ENCODE measurements at places on chromosomes 13 and 19. TPM values are rescaled to one million over a fixed set of nuclear protein-coding genes. Genes with fewer than 3 reads are reported as not detected.

GRCh38 chr19:1933244-1933643 is 7.7 kb upstream of the CSNK1G2 start:
- H3K4me3 ChIP-seq: no peak overlapping the region
- H3K27me3 ChIP-seq: no peaks in the 10 kb centered on the region
- no peaks in the 10 kb centered on the region for H3K36me3 ChIP-seq
- H3K27ac ChIP-seq: no peak overlapping the region
- peaks cover 21% of the 10 kb centered on the region for H3K4me1 ChIP-seq
- no peak for DNase-seq

GRCh38 chr13:26133286-26133685 is 81.5 kb upstream of the SHISA2 start:
- no peak for DNase-seq
- H3K27me3 ChIP-seq: no peaks in the 10 kb centered on the region
- no peaks in the 10 kb centered on the region for H3K36me3 ChIP-seq
- H3K27ac ChIP-seq: no peak overlapping the region
- H3K4me1 ChIP-seq: no peaks in the 10 kb centered on the region
- H3K4me3 ChIP-seq: no peak overlapping the region

DNA sequence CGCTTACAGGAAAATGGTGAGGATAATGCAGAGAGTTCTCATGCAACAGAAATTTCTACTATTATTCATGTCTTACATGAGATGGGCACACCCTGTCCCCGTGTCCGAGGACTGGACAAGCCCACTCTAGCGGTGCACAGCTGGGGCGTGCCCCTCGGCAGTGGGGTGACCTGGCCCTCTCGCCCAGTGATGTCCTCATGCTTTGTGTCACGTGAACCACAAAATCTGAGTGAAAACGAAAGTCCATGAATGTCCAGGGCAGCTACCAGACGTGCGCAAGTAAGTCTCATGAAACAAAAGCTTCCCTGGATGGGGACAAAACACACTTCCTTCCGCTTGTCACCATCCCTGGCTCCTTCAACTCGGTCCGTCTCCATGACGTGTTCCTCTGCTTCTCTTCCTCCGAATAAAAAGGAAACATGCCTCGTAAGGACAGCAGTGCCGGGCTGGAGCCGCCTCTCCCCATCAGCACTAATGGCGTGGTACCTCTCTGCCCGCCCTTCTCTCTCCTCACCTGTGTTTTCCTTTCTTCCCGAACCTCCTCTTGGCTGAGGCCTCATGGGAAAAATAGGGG is 45.6 kb downstream of the ANKRD10 start:
- peaks cover 13% of the 10 kb centered on the region for H3K4me1 ChIP-seq
- no peaks in the 10 kb centered on the region for H3K27me3 ChIP-seq
- no peaks in the 10 kb centered on the region for H3K36me3 ChIP-seq
- peak overlapping the region; percentile 89 for H3K27ac ChIP-seq

DNA sequence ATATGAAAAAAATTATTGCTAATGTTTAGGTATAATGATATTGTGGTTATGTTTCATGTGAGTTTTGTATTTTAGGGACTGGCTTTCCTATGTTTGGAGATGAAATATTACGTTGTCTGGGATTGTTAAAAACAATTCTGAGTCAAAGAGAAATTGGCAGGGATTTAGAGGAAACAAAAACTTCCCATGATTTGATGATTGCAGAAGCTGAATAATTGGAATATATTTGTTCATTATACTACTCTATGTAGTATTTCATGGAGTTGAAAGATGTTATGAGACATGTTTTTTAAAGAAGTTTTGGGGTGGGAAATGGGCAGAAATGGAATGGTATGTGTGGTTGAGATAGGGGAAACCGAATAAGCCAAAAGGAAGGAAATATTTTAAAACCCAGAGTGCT is 1392.9 kb downstream of the EFNB2 start:
- no peak overlapping the region for H3K27ac ChIP-seq
- H3K4me3 ChIP-seq: no peak overlapping the region
- no peak for DNase-seq
- no peaks in the 10 kb centered on the region for H3K4me1 ChIP-seq
- H3K27me3 ChIP-seq: no peaks in the 10 kb centered on the region

GRCh38 chr19:16579381-16579780 is 7.2 kb upstream of the SLC35E1 start:
- peaks cover 71% of the 10 kb centered on the region for H3K4me1 ChIP-seq
- DNase-seq: no peak
- H3K36me3 ChIP-seq: peaks cover 55% of the 10 kb centered on the region
- no peak overlapping the region for H3K4me3 ChIP-seq
- H3K27ac ChIP-seq: no peak overlapping the region
- no peaks in the 10 kb centered on the region for H3K27me3 ChIP-seq

Gene CASP14
- not detected for total RNA-seq

Gene PLK5
- total RNA-seq: not detected

Gene MAST1
- 0.41 TPM for total RNA-seq

Gene PSG2
- total RNA-seq: not detected

Gene CD79A
- total RNA-seq: 1.4 TPM

Gene UNC13A
- total RNA-seq: 0.16 TPM

Gene SIGLEC8
- not detected for total RNA-seq

Gene CEACAM19
- 6.2 TPM for total RNA-seq
